Esophagus squamous epithelium (tissue), 5 donors: ENCODE measurements at places on chromosomes 12 and 14. TPM values are rescaled to one million over a fixed set of nuclear protein-coding genes. Genes with fewer than 3 reads are reported as not detected.

DNA sequence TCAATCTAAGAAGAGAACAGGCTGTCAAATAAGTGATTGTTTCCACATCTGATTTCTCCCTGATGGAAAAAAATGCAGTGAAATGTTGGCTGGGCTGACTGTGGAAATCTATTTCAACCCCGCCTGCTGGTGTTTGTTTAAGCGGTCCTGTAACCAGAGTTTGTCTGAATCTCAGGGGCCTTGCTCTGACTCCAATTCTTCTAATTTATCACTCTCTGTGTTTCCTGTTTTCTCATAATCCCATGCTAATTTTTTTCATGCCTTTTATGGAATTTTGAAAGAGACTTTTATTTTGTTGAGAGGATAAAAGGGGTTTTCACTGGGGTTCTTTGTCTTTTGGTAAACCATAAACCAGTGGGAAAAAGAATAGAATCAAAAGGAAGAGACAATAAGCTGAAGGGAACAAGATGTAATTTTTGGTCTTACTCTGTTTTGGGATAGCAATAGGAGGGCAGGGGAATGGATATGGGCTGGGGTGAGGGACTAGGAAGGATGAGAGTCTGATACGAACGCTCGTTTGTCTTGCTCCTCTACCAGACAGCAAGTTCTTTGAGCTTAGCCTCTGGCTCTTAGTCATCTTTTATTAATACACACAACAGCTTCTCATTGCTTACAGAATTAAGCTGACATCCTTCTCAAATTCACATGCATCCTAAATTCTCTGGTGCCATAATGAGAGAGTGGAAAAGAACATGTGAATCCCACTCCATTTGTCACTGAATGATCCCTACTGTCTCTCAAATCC lies 8.0 kb upstream of the MGP start:
- peaks cover 37% of the 10 kb centered on the region for H3K4me1 ChIP-seq
- H3K27ac ChIP-seq: peak overlapping the region; percentile 76
- no peaks in the 10 kb centered on the region for H3K27me3 ChIP-seq

DNA sequence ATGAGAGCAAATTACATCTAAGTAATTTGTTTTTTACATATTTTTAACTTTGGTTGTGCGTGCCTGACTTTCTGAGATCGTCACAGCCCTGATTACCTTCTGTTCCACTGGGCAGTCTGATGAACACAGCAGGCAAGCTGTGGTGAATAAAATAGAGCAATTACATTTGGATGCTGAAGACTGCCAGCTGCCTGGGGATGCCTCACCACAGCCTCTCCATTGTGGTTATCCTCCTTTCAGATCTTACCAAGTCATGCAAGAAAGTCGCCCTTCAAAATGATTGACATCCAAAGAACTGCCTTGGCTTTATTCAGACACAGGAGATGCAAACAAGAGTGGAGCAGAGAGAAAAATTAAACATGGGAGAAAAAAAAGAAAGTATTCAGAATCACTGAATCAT lies 456.6 kb upstream of the TMPO start:
- H3K4me1 ChIP-seq: peaks cover 1% of the 10 kb centered on the region
- H3K4me3 ChIP-seq: no peak overlapping the region
- H3K36me3 ChIP-seq: no peaks in the 10 kb centered on the region
- H3K27ac ChIP-seq: no peak overlapping the region
- no peaks in the 10 kb centered on the region for H3K27me3 ChIP-seq

- no peak for DNase-seq
- no peaks in the 10 kb centered on the region for H3K27me3 ChIP-seq
- no peaks in the 10 kb centered on the region for H3K36me3 ChIP-seq
- H3K4me1 ChIP-seq: peaks cover 34% of the 10 kb centered on the region
Observed at GRCh38 chr12:12008232-12008850, 62.4 kb upstream of the BCL2L14 start.

DNA sequence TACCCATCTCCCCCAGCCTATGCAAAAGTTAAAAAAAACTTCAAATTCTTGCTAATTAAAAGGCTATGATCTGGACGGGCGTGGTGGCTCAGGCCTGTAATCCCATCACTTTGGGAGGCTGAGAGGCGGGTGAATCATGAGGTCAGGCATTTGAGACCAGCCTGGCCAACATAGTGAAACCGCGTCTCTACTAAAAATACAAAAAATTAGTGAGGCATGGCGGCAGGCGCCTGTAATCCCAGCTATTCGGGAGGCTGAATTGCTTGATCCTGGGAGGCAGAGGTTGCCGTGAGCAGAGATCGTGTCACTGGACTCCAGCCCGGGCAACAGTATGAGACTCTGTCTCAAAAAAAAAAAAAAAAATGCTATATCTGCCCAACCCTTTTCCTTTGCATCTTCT lies 925.4 kb downstream of the GALC start:
- no peaks in the 10 kb centered on the region for H3K27me3 ChIP-seq
- no peaks in the 10 kb centered on the region for H3K36me3 ChIP-seq
- H3K27ac ChIP-seq: no peak overlapping the region
- H3K4me3 ChIP-seq: no peak overlapping the region
- DNase-seq: no peak
- H3K4me1 ChIP-seq: no peaks in the 10 kb centered on the region

GRCh38 chr14:92756446-92756845 lies 8.0 kb upstream of the LGMN start:
- no peaks in the 10 kb centered on the region for H3K36me3 ChIP-seq
- no peaks in the 10 kb centered on the region for H3K4me1 ChIP-seq
- no peaks in the 10 kb centered on the region for H3K27me3 ChIP-seq
- DNase-seq: no peak
- no peak overlapping the region for H3K4me3 ChIP-seq

GRCh38 chr12:107917912-107918800 lies 143.7 kb downstream of the ASCL4 start:
- H3K4me1 ChIP-seq: peaks cover 9% of the 10 kb centered on the region
- no peak overlapping the region for H3K27ac ChIP-seq
- H3K36me3 ChIP-seq: no peaks in the 10 kb centered on the region
- H3K27me3 ChIP-seq: no peaks in the 10 kb centered on the region

- no peak for DNase-seq
- no peaks in the 10 kb centered on the region for H3K36me3 ChIP-seq
- no peak overlapping the region for H3K4me3 ChIP-seq
- no peaks in the 10 kb centered on the region for H3K4me1 ChIP-seq
- H3K27me3 ChIP-seq: peaks cover 20% of the 10 kb centered on the region
Observed at GRCh38 chr12:100857971-100858370, 63.4 kb downstream of the ANO4 start.

DNA sequence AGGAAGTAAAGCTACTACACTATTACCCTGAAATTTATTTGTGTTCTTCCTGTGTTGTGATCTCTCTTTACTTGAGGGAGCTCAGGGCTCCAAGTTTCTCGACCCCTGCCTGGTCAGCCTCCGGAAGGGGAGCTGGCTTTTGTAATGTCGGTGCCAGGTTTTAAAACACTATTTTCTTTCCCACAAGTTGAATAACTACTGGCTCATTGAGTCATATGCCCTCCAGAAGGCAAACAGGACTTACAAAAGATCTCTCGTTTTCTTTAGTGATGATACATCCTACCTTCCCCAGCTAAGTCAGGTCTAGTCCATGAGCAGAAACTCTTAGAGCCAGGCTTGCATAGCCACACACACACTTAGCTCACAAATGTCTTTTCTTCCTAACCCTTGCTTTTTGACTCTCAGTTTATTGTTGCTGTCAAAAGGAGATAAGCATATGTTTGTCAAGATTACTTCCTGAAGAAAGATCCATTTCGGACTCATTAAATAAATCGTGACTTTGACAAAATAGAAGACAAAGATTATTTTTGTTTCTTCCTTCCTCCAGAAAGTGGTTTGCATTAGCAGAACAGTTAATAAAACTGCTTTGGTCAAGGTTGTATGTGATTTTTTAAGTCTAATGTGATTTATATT lies 209.8 kb upstream of the FLRT2 start:
- no peak overlapping the region for H3K4me3 ChIP-seq
- peak overlapping the region; percentile 49 for H3K27ac ChIP-seq
- no peaks in the 10 kb centered on the region for H3K27me3 ChIP-seq
- no peaks in the 10 kb centered on the region for H3K36me3 ChIP-seq

Gene PTHLH
- 6.1 TPM for total RNA-seq
